ENCODE measurements at places on chromosomes 4 and X. TPM values are rescaled to one million over a fixed set of nuclear protein-coding genes. Genes with fewer than 3 reads are reported as not detected.

GRCh38 chr4:153153339-153153871 is 50.8 kb upstream of the TRIM2 start:
- H3K27me3 ChIP-seq: peaks cover 6% of the 10 kb centered on the region
- H3K27ac ChIP-seq: no peak overlapping the region
- peaks cover 18% of the 10 kb centered on the region for H3K4me1 ChIP-seq
- H3K4me3 ChIP-seq: peak overlapping the region; percentile 50
- DNase-seq: no peak

GRCh38 chrX:125681058-125681457 is 361.4 kb downstream of the TEX13C start:
- no peaks in the 10 kb centered on the region for H3K27me3 ChIP-seq
- H3K4me1 ChIP-seq: no peaks in the 10 kb centered on the region
- DNase-seq: no peak
- no peaks in the 10 kb centered on the region for H3K36me3 ChIP-seq

DNA sequence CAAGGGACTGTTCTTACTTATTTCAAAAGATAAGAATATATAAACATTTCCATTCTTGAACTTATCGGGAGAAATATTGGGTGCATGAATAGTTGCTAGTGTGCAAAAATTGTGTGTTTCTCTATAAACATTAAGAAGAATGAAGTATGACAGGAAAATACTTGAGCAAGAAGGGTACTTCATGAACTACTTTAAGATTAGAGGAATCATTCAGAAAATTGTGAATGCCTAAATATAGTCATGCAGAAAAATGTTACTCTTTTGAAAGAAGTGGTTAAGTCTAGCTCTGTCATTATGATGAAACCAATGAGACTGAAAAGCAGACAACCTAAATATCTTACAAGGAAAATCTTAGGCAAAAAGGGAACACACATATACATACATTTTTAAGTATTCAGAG is 207.8 kb upstream of the PCDH18 start:
- H3K4me3 ChIP-seq: no peak overlapping the region
- H3K4me1 ChIP-seq: no peaks in the 10 kb centered on the region
- no peak overlapping the region for H3K27ac ChIP-seq
- H3K27me3 ChIP-seq: no peaks in the 10 kb centered on the region

DNA sequence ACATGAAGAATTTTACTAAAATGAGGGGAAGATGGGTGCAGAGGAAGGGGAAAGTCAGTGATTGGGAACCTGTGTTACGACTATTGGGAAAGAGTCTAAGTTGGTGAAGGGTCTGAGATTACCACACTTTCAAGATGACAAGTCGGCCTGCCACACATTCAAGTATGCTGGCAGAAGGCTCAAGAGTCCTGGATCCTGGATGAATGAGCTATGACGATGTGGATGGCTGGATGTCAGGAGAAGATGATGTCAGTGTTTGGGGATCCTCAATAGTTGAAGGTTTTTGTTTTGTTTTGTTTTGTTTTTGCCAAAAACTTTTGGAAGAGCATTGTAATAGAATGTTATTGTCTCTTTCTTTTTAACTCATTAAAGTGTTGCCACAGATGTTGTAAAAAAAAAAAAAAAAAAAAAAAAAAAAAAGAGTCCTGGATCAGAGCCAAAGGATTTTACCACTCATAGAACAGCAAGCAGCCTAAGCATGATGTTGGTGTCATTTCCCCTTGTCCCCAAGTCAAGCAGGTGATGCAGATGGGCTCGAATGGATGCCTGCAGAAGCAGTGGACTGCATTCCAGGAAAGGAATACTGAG is 120.6 kb downstream of the REELD1 start:
- no peak overlapping the region for H3K27ac ChIP-seq
- H3K4me1 ChIP-seq: peaks cover 25% of the 10 kb centered on the region
- H3K4me3 ChIP-seq: no peak overlapping the region
- H3K36me3 ChIP-seq: no peaks in the 10 kb centered on the region
- H3K27me3 ChIP-seq: no peaks in the 10 kb centered on the region
- DNase-seq: no peak

CTAG2 gene
- not detected for total RNA-seq
